ENCODE measurements at places on chromosomes 7 and 10.

GRCh38 chr10:17316488-17317170, 88.6 kb downstream of the VIM start:
- DNase-seq, result no peak

- DNase-seq, result no peak
These were observed 44.1 kb downstream of the CHST3 start for GRCh38 chr10:72008096-72008981.

GRCh38 chr10:94027197-94027596, 33.5 kb downstream of the PLCE1 start:
- no peak for DNase-seq

- no peak for DNase-seq
These were observed 642.9 kb downstream of the SDK1 start for GRCh38 chr7:3943779-3944520.

DNA sequence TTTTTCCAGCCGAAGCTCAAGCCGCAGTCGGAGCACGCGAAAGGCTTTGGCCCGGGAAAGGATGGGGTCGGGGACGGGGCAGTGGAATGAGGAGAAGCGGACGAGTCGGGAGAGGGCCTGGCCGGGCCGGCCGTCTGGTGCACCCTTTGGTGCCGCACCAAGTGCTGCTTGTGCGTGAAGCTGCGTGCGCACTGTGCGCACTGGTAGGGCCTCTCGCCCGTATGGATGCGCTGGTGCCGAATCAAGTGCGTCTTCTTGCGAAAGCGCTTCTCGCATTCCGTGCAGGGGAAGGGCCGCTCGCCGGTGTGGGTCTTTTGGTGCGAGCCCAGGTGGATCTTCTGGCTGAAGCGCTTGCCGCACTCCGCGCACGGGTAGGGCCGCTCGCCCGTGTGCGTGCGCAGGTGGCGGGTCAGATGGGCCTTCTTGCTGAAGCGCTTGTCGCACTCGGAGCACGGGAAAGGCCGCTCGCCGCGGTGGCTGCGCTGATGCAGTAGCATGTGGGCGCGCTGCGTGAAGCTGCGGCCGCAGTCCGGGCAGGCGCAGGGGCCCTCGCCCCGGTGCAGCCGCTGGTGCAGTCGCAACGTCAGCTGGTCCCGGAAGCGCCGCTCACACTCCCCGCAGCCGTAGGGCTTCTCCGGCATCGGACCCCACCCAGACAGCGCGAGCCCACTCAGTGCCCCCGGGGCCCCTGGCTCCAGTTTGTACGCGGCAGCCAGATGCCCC, 7.8 kb downstream of the ZNF467 start:
- DNase-seq, result no peak

- DNase-seq, result no peak
These were observed 19.9 kb downstream of the TMEM270 start for GRCh38 chr7:73880755-73881328.

DNA sequence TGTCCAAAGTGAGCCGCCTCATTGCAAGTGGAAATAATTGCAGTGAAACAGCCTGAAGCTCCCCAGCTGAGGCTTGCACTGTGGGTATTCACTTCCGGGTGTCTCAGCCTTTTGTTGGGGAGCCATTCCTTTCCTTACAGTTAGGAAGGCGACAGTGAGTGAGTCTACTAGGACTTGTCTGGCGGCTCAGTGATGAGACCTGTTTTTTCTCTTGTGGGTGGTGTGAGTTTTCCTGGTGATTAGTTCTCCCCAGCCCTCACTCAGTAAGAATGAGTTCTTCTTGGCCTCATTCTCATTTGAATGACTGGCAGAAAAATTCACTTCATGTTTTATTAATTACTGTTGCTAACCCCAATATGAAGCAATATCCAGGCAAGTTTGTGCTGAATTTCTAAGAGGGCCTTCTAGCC, 2.6 kb downstream of the PGAM1 start:
- DNase-seq, result no peak

GRCh38 chr7:150981644-150982043, 3.5 kb upstream of the KCNH2 start:
- no peak for DNase-seq

DNA sequence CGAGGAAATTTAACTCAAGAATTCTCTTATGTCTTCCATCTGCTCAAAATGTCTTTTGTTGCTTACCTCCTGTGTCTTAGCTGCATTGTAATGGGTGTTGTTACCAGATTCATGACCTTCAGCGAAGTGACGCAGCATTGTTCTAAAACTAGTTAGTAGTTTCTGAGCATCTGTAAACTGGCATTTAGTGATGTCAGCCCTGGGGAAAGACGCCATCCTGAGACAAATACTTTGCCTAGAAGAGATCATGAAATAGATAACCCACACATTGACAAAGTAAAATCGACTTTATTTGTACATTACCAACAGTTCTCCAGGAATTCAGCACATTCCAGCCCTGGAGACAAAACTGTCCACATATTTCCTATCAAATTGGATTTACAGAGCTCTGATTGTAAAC, 87.8 kb downstream of the GPAM start:
- DNase-seq, result no peak

DNA sequence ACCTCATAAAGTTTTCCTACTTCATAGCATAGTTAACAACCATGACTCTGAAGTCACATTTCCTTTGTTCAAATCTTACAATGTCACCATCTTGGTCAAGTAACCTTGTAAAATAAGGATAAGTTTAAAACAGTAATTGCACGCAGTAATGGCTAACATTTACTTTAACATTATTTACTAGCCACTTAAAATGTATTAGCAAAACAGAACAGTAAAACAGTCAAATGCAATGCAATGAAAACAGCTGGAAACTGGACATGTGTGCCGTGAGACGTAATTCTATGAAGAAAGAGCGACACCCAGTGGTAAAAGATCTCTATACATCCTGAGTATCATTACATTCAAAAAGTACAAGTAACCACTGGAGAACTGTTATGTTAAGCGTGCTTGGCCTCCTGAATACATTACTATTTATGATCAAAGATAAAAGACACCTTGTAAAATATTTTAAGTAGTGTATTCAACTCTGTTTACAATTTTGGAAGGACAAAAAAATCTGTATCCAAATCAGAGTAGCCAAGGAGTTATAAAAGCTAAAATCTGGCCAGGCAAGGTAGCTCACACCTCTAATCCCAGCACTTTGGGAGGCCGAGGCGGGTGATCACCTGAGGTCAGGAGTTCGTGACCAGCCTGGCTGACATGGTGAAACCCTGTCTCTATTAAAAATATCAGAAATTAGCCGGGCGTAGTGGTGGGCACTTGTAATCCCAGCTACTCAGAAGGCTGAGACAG, 27.2 kb downstream of the ATE1 start:
- peak; percentile 21 for DNase-seq

DNA sequence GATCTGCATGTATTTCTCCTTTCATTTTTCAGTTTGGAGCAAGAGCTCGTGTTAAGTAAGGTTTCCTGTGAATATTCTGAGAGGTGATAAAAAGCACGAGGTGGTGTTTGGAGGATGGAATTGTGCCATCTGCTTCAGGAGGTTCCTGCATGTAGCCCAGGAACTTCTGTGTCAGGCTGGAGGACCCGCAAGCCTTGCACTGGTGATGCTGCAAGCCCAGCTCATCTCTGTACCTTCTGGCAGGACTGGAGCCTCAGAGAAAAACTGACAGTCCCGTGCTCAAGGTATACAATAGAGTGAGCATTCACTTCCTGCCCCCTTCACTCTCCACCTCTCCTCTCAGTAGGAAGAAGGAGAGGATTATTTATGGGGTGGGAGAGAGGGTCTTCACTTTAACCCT, 240.7 kb upstream of the CCDC6 start:
- DNase-seq, result no peak

DNA sequence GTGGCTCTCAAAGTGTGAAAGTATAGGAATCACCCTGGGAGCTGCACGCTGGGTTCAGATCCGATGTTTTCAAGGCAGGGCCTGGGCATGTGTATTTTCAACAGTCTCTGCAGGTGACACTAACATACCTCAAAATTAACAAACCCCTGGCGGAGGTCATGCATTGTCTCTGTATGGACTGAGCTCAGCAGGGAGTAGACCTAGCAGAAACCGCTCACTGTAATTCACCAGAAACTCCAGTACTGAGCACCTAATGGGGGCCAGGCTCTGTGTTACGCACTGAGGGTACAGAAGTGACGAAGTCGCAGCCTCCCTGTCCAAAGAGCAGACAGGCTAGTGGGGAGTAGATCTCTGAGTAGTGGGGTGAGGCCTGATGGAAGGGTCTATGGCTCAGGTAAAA, 5.6 kb downstream of the STRA8 start:
- DNase-seq, result no peak
